ENCODE measurements at places on chromosomes 2 and 18.

- no peak for DNase-seq
These were observed 142.8 kb downstream of the ANKRD44 start for GRCh38 chr2:197167608-197168314.

- DNase-seq: no peak
These were observed 150.1 kb downstream of the WDPCP start for GRCh38 chr2:63438181-63438580.

DNA sequence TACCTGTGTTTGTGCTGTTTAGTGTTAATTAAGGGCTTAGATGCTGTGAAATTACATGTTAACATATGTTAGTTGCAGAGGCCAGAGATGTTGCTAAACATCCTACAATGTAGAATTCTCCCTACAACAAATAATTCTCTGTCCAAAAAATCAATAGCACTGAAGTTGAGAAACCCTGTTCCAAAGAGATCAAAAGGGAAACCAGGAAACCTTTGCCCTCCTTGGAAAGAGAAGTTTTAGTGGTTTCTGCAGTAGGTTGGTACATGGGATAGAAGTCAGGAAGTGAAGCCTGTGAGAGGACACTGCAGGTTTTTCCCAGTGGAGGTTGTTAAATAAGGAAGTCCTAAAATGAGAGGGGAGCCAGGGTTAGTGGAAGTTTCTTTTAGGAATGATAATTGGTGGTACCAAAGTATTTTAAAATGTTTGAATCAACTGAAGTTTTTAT, 6.3 kb upstream of the RMDN2 start:
- DNase-seq: no peak

GRCh38 chr2:219670386-219670785, 43.0 kb downstream of the SLC4A3 start:
- DNase-seq: no peak

DNA sequence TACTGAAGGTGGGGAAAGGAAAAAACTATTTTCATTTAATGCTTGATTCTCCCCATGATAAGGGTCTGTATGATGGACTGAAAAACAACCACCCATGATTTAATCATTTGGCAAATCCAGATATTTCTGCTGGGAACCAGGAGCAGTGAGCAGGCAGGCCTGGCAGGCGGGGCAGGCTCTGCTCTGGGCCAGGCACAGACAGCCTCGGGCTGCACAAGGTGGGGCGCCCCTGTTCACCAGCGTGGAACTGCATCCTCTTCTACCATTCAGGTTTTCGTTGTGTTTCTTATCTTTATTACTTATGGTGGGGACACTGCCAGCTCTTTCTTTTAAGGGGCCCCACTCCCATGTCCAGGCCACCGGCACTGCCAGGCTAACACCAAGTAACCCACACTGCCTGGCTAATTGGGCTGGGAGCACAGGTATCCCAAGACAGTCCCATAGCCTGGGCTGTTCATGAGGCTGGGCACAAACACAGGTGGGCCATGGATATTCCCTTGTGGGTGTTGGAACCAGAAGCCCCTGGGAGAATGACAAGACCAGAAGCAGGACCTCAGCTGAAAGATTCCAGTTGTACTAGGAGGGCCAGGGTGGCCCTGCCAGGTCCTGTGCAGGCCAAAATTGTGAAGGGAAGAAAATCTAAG, 57.1 kb upstream of the RALBP1 start:
- DNase-seq: no peak

DNA sequence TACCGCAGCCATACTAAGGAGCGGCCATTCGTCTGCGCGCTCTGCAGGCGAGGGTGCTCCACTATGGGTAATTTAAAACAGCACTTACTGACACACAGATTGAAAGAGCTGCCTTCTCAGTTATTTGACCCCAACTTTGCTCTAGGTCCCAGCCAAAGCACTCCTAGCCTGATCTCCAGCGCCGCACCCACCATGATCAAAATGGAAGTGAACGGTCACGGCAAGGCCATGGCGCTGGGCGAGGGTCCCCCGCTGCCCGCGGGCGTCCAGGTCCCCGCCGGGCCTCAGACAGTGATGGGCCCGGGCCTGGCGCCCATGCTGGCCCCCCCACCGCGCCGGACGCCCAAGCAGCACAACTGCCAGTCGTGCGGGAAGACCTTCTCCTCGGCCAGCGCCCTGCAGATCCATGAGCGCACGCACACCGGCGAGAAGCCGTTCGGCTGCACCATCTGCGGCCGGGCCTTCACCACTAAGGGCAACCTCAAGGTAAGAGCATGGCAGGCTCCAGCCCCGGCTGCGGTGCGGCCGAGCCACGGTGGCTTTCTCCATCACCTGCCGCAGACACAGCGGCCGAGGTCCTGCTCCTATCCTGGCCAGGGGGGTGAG, 15.5 kb downstream of the SALL3 start:
- no peak for DNase-seq

GRCh38 chr18:10579079-10579867, 53.4 kb downstream of the NAPG start:
- DNase-seq: no peak

DNA sequence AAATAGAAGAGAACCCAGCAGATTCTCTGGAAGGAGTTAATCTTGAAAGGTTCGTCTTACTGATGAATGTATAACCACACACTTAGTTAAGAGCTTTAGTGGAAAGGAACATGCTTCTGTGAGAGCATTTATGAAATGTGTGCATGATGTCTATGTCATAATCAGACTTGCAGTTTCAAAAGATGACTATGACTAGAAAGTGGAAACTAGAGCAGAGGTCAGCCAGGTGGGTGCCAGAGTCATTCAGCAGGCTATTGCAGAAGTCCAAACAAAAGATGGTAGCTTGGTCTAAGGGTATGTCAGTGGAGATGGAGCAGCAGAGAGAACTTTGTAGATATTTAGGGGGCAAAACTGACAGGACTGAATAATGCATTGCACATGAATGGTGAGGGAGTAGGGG, 825.8 kb downstream of the DCC start:
- no peak for DNase-seq

- DNase-seq: no peak
These were observed at the start of gene GALNT5 for GRCh38 chr2:157257312-157258252. TSS of gene GALNT5 (plus strand) at chr2:157257705. CDS start at chr2:157258083, 378 bp downstream.

DNA sequence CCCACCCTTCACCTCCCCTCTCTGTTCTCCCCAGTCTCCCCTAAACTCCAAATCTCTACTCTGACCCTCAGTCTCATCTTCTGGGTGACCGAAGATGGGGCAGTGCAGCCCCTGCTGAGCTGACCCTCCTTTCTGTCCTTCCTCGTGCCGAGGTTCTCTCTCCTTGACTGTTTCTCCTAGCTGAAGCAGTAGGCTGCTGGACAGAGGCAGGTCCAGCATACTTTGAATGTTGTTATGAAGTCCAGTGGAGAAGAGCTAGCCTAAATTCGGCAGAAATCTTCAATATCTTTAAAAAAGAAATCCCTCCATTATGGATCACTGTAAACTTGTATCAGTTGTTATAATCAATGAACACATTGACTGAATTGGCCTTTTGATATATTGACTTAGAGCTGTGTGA, 63.2 kb downstream of the RRM2 start:
- DNase-seq: no peak

DNA sequence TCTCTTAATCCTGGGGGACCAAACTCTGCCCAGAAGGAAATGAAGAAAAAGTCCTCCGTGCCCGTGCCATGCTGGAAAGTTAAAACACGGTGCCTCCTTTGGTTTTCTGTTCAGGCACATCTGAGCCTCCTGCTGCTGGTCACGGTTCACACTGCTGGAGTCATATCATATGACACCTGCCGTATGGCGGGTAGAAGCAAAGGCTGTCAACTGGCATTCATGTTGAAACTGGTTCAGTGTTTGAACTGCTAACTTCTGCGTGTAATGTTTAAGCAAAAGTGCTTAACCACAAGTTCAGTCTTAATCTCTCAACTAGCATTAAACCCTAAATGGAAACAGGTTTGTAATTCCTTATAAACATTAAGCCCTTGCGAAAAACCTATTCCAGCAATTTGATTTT, 3.1 kb downstream of the STK39 start:
- no peak for DNase-seq

DNA sequence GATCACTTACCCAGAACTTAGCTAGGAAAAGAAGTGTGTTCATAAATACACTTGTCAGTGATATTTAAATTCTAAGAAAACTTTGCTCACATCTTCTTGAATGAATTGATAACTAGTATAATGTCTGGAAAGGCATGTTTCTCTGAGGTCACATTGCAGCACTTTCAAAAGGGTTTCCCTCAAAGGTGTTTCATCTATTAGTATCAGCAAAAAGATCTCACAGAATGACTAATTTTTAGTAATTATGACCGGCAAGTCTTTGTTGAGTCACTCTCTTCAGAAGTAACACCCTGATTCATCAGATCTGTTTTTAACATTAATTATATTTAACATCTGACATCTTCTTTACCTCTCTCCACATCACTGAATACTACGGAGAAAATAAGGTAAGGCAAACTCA, 222.3 kb downstream of the IKZF2 start:
- no peak for DNase-seq

DNA sequence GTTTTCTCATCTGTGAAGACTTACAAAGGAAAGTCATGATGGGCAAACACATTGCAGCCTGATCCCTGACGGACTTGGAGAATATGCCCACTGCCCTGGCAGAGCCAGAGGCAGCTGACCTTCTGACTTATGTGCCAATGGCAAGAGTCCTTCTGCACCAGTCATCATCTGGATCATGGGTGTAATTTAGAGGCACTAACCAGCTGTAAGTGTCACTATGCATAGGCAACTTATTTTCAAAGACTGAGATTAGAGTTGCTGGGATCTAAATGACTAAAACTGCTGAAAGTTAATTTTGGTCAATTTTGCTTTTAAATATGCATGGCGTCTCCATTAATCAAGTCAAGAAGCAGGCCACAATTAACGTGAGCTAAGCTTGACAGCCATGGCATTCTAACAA, 261.2 kb downstream of the BCL11A start:
- DNase-seq: no peak

DNA sequence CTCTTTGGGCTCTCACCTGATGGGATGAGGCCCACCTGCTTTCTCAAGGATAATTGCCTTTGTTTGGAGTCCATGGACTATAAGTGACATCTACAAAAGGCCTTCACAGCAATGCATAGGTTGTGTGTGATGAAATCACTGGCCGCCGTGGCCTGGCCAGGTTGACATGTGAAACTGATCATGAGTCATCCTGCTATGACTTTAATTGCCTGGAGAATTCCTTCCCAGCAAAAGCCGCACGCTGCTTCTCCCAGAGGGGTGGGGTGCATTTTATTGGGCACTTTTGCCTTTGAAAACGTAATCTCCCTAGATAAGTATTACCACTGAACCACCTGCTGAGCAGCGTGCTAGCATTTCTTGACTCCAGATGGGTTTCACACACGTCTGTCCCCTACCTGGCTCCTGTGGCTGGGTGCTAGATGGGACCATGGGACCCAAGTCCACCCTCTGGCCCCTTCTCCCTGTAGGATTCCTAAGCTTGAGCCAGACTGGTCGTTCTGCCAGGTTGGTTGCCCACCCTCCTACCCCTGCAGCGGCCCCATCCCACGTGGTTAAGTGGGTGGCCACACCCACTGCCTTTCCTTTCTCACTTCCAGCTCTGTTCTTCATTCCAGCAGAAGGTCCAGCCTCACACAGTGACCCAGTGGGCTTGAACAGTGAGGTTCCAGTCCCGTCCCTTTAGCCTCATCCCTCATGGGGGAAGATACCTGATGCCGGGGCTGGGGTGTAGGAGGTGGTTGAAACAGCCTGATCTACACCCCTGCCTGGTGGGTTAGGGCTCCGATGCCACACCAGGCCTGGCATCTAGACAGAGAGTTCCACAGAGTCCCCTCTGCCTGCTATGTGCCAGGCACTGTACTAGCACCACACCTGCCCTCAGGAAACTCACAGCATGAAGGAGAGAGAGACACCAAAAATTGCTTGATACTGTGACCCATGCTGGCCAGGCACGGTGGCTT, 89.6 kb downstream of the GBX2 start:
- no peak for DNase-seq

DNA sequence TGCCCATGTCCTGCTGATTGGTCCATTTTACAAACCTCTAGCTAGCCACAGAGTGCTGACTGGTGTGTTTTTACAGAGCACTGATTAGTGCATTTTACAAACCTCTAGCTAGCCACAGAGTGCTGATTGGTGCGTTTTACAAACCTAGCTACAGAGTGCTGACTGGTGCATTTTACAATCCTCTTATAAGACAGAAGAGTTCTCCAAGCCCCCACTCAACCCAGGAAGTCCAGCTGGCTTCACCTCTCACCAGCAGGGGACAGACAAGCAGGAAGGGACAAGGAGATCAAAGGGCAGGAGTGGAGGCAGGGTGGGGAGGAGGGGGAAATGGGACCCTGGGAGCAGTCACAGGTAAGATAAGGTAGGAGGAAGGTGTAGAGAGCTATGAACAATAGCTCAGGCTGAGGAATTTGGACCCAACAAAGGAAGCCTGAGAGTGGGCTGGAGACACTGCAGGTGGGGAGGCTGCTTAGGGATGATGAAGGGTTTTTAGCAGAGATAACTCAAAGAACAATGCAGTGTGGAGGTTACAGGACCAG, 37.1 kb downstream of the SH2D6 start:
- no peak for DNase-seq

GRCh38 chr18:44497757-44498490, 182.8 kb upstream of the SETBP1 start:
- DNase-seq: no peak

GRCh38 chr2:223580951-223581350, 21.2 kb downstream of the SCG2 start:
- no peak for DNase-seq

DNA sequence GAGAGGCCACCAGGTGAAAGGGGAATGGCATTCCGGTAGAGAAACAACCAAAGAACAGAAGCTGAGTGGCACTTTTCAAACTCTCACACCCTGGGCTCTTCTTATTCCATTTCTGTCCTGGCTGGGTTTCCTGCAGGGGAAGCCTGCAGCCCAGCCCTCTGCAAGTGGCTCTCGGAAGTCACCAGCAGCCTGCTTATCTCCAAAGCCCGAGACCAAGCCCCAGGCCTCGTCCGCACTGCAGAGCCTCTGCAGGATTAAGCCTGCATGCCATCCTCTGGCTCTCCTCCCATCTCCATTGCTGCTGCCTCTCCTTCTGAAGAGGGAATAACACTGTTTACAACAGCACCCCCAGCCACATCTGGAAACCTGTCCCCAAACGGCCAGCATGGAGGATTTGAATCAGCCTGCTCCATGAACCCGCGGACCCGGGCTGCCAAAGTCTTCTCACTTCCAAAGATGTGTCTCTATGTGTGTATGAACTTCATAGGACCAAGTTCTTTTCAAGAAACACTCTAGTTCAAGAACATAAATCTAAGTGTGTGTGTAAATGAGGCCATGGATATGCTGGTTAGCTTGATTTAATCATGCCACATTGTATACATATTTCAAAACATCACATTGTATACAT, 54.2 kb downstream of the DIPK1C start:
- no peak for DNase-seq

- no peak for DNase-seq
These were observed 16.6 kb downstream of the CYTIP start for GRCh38 chr2:157427003-157427921.

GRCh38 chr2:163198007-163198406, 359.4 kb upstream of the KCNH7 start:
- DNase-seq: no peak

DNA sequence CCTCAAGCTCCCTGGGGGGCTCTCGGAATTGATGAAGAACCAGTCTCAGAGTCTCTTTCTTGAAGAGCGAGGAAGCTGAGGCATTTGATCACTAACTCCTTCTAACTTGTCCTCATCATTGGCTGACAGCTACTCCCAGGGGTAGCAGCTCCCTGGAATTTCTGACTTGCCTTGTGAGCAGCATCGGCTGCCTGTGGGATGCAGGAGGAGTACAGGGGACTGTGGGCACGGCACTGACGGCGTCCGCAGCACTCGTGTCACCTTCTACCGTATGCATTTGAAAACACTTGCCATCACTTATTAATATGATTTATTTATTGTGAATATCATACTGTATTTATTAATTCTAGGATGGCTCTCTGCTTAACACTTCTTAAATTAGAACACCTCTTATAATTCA, 175.0 kb downstream of the MIB1 start:
- no peak for DNase-seq
